ENCODE measurements at places on chromosomes 16 and 17.
A peak's percentile ranks its signal among the peaks of the same experiment; 100 is the strongest.

GRCh38 chr16:521381-522210 is 5.9 kb upstream of the CAPN15 start:
- no peak overlapping the region for H3K27ac ChIP-seq
- H3K4me1 ChIP-seq: peaks cover 27% of the 10 kb centered on the region
- peaks cover 27% of the 10 kb centered on the region for H3K36me3 ChIP-seq
- no peaks in the 10 kb centered on the region for H3K27me3 ChIP-seq

GRCh38 chr16:86929057-86929871 is 350.9 kb downstream of the FOXL1 start:
- peaks cover 42% of the 10 kb centered on the region for H3K27me3 ChIP-seq
- H3K27ac ChIP-seq: no peak overlapping the region
- no peak for DNase-seq
- peaks cover 8% of the 10 kb centered on the region for H3K4me1 ChIP-seq
- H3K4me3 ChIP-seq: no peak overlapping the region

DNA sequence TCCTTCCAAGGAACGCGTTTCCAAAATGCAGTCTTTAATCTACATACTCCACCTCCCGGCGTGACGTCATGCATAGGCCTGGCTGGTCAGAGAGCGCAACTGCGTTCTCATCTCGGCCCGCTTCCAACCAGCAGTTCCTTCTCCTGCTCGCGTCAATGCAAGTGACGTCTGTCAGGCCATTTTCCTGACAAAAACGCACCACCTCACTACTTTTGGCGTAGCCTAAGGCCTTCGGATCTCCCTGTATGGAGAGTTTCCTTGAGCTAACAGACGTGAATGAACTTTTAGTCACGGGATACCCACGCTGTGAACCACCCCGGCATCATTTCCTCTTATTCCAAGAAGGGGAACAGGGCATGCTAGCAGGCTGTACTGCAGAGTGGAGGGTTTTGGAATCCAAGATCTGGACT is 25.0 kb downstream of the TEX14 start:
- peak; percentile 24 for DNase-seq
- H3K27ac ChIP-seq: no peak overlapping the region
- H3K36me3 ChIP-seq: no peaks in the 10 kb centered on the region
- H3K27me3 ChIP-seq: no peaks in the 10 kb centered on the region
- H3K4me1 ChIP-seq: no peaks in the 10 kb centered on the region
- H3K4me3 ChIP-seq: no peak overlapping the region

GRCh38 chr16:35678-36305 is 17.6 kb downstream of the POLR3K start:
- DNase-seq: no peak
- no peaks in the 10 kb centered on the region for H3K27me3 ChIP-seq
- H3K36me3 ChIP-seq: no peaks in the 10 kb centered on the region
- H3K4me3 ChIP-seq: no peak overlapping the region
- H3K4me1 ChIP-seq: no peaks in the 10 kb centered on the region

- H3K27ac ChIP-seq: no peak overlapping the region
- peaks cover 10% of the 10 kb centered on the region for H3K4me1 ChIP-seq
- no peak for DNase-seq
These were observed 164.4 kb upstream of the CIBAR2 start for GRCh38 chr16:85276721-85277120.

DNA sequence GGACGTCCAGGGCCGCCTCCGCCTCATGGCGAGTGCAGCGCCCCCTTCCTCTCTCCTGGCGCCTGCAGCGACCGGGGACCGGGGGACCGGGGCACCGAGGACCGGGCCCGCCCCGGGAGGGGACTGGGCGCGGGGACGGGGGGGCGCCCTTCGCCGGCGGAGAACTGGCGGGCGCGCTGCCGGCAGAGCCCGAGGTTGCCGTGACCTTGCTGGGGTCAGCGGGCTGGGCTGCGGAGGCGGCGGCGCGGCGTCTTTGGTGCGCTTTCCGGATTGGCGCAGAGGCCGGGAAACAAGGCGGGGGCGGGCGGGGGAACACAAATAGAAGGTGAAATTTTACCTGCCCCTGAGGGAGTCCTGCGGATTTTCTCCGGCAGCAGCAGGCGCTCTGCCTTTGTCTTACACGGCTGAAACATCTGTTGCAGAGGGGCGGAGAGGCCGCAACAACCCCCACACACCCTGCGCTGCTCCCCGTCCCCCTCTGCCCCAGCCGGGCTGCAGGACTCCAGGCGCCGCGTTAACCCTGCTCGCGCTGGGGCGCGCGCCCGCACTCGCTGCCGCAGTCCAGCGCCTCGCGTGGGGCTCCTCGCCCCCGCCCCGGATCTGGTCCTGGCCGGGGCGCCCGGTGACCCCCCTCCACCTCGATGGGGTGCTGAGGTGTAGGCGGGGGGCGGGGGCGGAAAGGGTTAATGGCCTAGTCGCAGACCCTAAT is 53.5 kb downstream of the SREBF1 start:
- H3K4me3 ChIP-seq: peak overlapping the region; percentile 94
- H3K27me3 ChIP-seq: no peaks in the 10 kb centered on the region
- peak overlapping the region; percentile 88 for H3K27ac ChIP-seq
- H3K4me1 ChIP-seq: peaks cover 53% of the 10 kb centered on the region

GRCh38 chr17:46208997-46209396 is 15.8 kb upstream of the KANSL1 start:
- no peak overlapping the region for H3K4me3 ChIP-seq
- peaks cover 21% of the 10 kb centered on the region for H3K4me1 ChIP-seq
- H3K27me3 ChIP-seq: no peaks in the 10 kb centered on the region
- no peak for DNase-seq
- H3K36me3 ChIP-seq: no peaks in the 10 kb centered on the region

GRCh38 chr17:45841883-45842525 is 2.7 kb upstream of the SPPL2C start:
- no peaks in the 10 kb centered on the region for H3K27me3 ChIP-seq
- H3K4me1 ChIP-seq: no peaks in the 10 kb centered on the region
- no peak overlapping the region for H3K4me3 ChIP-seq
- no peak overlapping the region for H3K27ac ChIP-seq
- no peak for DNase-seq
- H3K36me3 ChIP-seq: no peaks in the 10 kb centered on the region

GRCh38 chr16:79562166-79562823 is 38.2 kb downstream of the MAF start:
- no peak overlapping the region for H3K27ac ChIP-seq
- no peak for DNase-seq
- H3K4me1 ChIP-seq: no peaks in the 10 kb centered on the region
- H3K27me3 ChIP-seq: no peaks in the 10 kb centered on the region

- no peak overlapping the region for H3K27ac ChIP-seq
- no peaks in the 10 kb centered on the region for H3K27me3 ChIP-seq
- no peak for DNase-seq
- H3K4me1 ChIP-seq: no peaks in the 10 kb centered on the region
These were observed 10.7 kb upstream of the TMEM92 start for GRCh38 chr17:50263331-50264262.

- DNase-seq: peak; percentile 99
- peak overlapping the region; percentile 99 for H3K27ac ChIP-seq
- H3K4me3 ChIP-seq: peak overlapping the region; percentile 84
- no peaks in the 10 kb centered on the region for H3K27me3 ChIP-seq
These were observed 5.0 kb downstream of the NFE2L1 start for GRCh38 chr17:48052956-48053757.

GRCh38 chr17:18182978-18183333 is 672 bp upstream of the ALKBH5 start:
- no peaks in the 10 kb centered on the region for H3K27me3 ChIP-seq
- peak; percentile 59 for DNase-seq
- H3K36me3 ChIP-seq: no peaks in the 10 kb centered on the region
- H3K27ac ChIP-seq: peak overlapping the region; percentile 95

- H3K4me3 ChIP-seq: no peak overlapping the region
- no peaks in the 10 kb centered on the region for H3K27me3 ChIP-seq
- no peak overlapping the region for H3K27ac ChIP-seq
- no peaks in the 10 kb centered on the region for H3K36me3 ChIP-seq
These were observed 36.5 kb downstream of the CPNE2 start for GRCh38 chr16:57128771-57129389.

GRCh38 chr17:50379351-50380132 is 6.5 kb downstream of the EME1 start:
- H3K4me1 ChIP-seq: peaks cover 12% of the 10 kb centered on the region
- no peak overlapping the region for H3K27ac ChIP-seq
- no peak overlapping the region for H3K4me3 ChIP-seq
- no peak for DNase-seq
- H3K36me3 ChIP-seq: peaks cover 35% of the 10 kb centered on the region
